ENCODE measurements at places on chromosomes 2 and 18.

DNA sequence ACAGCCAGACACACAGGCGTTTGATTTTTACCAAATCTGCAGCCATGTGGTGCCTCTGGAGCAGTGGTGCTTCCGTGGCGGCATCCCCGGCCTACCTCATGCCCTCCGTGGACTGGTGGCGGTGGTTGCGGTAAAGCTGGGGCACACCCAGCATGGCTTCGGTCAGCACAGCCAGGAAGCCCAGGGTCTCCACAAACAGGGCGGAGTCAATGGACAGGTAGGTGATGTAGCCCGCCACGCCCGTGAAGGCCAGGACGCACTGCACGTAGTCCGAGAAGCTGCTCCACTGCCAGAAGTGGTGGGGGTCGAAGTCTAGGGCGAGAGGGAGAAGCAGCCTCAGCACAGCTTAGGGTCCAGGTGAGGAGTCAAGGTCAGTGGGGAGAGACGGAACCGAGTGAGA, 32.4 kb downstream of the SLC66A2 start:
- no peak for DNase-seq

GRCh38 chr2:149167001-149167780, 128.7 kb downstream of the LYPD6B start:
- DNase-seq: peak; percentile 93

- DNase-seq: no peak
These were observed 307.1 kb downstream of the NRXN1 start for GRCh38 chr2:50724837-50725236.

- no peak for DNase-seq
These were observed 100.2 kb upstream of the CSRNP3 start for GRCh38 chr2:165369131-165369897.

DNA sequence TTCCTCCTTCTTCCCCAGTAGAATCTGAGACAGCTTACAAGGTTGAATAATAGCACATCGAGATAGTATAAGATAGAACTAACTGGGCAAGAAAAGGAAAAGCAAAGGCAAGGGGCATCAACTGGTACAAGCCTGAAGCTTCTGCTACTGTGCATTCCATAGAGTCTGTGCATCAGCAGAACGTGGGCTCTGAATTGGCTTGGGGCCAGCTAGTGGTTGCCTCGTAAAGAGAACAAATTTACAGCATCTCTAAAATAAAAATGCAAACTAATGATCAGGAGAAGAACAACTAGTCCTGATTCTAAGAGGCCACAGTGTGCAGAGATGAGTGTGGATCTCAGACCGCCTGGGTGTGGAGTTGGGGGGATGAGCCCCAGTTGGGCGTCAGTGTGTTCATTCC, 36.6 kb downstream of the UPP2 start:
- DNase-seq: no peak

Measured in T-helper 2 cell (primary cell).